ENCODE measurements at places on chromosomes 4 and X.

GRCh38 chr4:81631958-81632441 is 160.3 kb upstream of the RASGEF1B start:
- no peak for DNase-seq

GRCh38 chrX:103656617-103657016 is 27.8 kb downstream of the TCEAL1 start:
- no peak for DNase-seq

DNA sequence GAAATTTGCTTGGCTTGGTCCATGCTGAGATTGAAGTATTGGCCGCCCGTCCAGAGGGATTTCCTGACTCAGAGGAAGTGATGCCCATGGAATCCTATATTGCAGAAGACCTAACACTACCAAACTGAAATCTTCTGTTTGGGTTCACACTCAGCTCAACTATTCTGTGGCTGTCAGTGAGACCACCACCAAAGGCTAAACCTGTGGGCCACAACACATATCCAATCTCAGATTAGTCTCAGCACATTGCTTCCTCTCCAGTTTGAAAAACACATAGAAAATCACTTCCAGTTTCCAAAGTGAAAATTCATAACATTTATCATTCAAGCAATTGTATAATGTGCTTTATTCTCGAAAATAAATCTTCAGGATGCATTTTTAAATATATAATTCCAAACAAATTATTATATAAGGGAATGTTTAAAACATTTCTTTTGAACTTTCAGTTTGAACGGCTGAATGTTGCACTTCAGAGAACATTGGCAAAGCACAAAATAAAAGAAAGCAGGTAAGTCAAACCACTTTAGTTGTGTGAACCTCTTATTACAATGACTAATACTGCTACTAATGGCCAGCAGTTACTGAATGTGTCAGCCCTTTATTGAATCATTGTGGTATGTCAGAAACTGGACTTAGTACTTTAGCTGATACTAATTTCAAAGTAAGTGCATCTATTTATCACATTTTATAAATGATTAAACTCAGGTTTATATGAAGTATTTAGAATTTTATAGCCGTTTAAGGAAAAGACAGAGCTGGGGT is 37.0 kb downstream of the GUCY1A1 start:
- no peak for DNase-seq

DNA sequence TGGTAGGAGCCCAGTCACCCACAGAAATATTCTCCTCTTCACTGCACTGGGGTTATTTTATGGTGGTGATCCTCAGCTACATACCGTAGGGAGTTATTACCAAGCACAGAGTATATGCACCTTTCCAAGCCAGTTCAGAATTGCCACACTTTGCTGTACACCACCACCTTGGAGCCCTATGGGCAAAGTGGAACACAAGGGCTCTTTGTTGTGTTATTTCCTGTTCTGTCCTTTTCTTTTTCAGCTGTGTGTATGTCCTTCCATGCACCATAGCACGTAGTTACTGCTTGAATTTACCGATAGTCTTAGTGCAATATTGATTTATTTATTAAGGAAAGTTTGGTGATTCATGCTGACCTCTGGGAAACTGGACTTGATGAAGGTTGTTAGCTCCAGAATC is 8.3 kb downstream of the RNF128 start:
- DNase-seq = no peak

DNA sequence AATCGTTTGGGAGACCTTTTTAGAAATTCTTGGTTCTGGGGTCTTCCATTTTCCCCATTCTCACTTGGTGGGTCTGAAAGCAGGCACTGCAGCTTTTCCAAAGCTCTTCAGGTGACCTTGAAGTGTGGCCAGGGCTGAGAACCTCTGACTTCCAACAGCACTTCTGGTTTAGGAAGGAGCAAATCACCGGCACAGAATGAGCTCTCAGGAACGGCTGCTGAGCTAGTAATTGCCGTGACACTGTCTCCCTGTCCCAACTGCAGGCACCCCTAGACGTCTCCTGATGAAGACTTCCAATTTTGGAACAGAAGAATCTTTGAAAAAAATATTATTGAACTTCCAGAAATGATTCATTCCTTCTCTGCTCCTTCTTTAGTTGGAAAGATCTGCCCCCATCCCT is 31.3 kb downstream of the CD38 start:
- no peak for DNase-seq

DNA sequence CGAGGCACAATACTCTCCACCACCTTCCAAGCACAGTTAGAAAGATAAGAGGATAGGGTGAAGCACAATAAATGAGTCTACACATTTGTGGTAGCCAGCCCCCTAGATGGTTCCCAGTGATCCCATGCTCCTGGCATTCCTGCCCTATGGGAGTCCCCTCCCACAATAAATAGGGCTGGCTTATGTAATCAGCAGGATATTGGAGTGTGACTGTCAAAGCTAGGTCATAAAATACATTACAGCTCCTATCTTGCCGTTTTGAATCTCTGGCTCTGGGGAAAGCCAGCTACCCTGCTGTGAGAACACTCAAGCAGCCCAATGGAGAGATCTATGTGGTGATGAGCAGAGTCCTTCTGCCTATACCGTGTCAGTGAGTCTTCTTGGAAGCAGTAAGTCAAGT is 198.7 kb upstream of the NOCT start:
- DNase-seq = no peak

GRCh38 chr4:127045861-127046260 is 586.9 kb upstream of the INTU start:
- DNase-seq = no peak

GRCh38 chr4:30396772-30397475 is 323.2 kb upstream of the PCDH7 start:
- no peak for DNase-seq

DNA sequence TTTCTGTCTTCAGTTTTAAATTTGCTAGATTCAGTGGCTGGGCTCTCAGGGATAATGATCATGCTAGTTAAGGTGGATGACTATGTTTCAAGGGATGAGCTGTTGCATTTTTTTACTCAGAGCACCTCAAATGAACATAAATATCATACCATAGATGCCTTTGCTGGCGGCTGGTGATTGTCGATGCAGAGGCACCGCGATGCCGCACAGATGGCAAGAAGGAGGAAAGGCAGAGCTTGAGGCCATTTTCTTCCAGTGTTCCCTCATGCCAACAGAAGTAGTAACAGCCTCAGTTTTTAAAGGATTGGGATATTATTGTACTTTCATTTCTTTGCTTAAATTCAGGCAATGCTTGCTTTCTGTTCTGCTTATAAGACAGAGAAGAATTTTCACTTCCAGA is 654.7 kb upstream of the IGFBP7 start:
- no peak for DNase-seq

GRCh38 chrX:46561824-46562657 is 11.5 kb upstream of the CHST7 start:
- peak; percentile 29 for DNase-seq

DNA sequence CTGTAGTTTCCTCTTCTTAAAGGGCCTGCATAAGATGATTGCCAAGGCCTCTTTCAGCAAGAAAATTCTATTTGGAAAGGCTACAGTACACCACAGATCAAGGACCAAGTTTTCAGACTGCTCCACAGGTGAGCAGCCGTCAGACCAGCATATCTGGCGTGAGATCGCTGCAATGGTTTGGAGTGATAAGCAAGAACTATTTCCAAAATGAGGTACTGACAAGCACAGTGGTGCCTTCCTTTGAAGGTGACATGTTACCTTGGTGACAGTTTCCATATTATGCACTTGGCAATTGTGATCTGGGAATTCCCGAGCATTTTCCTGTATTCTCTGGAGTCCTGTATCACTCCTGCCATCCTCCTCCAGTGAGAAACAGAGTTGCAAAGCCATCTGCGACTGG is 7.3 kb upstream of the TMEM150C start:
- DNase-seq = no peak

DNA sequence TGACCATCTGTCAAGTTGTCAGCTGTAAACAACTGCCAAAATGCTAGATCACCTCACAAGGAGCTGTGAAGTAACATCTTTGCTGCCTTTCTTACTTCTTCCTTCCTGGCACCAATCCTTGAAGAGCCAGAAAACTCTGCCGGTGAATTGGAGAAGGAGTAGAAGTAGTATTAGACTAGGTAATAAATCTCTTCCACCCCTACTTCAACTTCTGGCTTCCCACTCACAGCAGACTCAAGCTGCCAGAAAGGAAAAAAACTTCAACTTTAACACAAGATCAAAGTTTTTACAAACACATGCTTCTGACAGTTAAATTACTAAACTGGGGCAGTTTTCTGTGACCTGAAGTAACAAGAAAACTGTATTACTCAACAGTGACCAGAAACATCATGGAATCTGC is 164.7 kb upstream of the SLC7A11 start:
- no peak for DNase-seq

GRCh38 chrX:51760657-51761056 is 17.4 kb downstream of the GSPT2 start:
- DNase-seq = no peak

- DNase-seq = no peak
Observed at GRCh38 chr4:10648479-10648878, 36.1 kb downstream of the CLNK start.

DNA sequence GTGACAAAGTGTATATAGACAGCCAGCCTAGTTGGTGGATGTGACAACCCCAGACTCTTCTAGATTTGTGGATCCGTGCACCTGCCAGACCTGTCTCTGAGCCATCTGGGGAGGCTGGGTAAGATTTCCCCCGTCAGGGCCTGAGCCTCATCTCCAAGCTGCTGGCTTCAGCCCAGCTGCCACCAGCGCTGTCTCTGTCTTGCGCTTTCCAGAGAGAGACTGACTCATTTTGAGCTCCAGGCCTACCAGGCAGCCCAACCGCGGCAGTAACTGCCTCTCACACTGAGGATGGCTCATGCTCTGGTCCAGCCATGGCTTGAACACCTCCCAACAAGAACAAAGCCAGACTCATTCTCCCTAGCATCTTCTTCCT is 26.4 kb downstream of the NOP14 start:
- DNase-seq = no peak

GRCh38 chrX:145751943-145752342 is 65.7 kb upstream of the SLITRK2 start:
- DNase-seq = no peak

- DNase-seq = no peak
Observed at GRCh38 chr4:150237110-150237872, 159.0 kb downstream of the DCLK2 start.

All from hematopoietic multipotent progenitor cell treated with erythropoietin and hydrocortisone succinate and interleukin-3 and kit ligand, for 15 days (in vitro differentiated cells).